ENCODE measurements at places on chromosomes 11 and 22. TPM values are rescaled to one million over a fixed set of nuclear protein-coding genes. Genes with fewer than 3 reads are reported as not detected.

GRCh38 chr11:64165481-64165841 is 452 bp downstream of the MACROD1 start:
- peaks cover 11% of the 10 kb centered on the region for H3K4me1 ChIP-seq
- no peaks in the 10 kb centered on the region for H3K36me3 ChIP-seq
- peak overlapping the region; percentile 60 for H3K4me3 ChIP-seq
- peak overlapping the region; percentile 57 for H3K27ac ChIP-seq
- no peaks in the 10 kb centered on the region for H3K27me3 ChIP-seq

GRCh38 chr22:48175721-48176120 is 1413.3 kb downstream of the TBC1D22A start:
- no peaks in the 10 kb centered on the region for H3K36me3 ChIP-seq
- DNase-seq, result no peak
- no peaks in the 10 kb centered on the region for H3K27me3 ChIP-seq
- no peak overlapping the region for H3K4me3 ChIP-seq
- no peaks in the 10 kb centered on the region for H3K4me1 ChIP-seq

GRCh38 chr11:12842933-12843636 is 166.0 kb upstream of the RASSF10 start:
- H3K4me3 ChIP-seq, result no peak overlapping the region
- H3K36me3 ChIP-seq, result no peaks in the 10 kb centered on the region
- no peaks in the 10 kb centered on the region for H3K4me1 ChIP-seq
- no peak overlapping the region for H3K27ac ChIP-seq
- no peaks in the 10 kb centered on the region for H3K27me3 ChIP-seq

GRCh38 chr22:21832291-21833290 is 34.9 kb downstream of the MAPK1 start:
- H3K4me1 ChIP-seq, result peaks cover 45% of the 10 kb centered on the region
- H3K36me3 ChIP-seq, result no peaks in the 10 kb centered on the region
- DNase-seq, result no peak
- no peak overlapping the region for H3K27ac ChIP-seq

GRCh38 chr11:48129697-48130395 is 86.8 kb upstream of the OR4B1 start:
- H3K4me1 ChIP-seq, result no peaks in the 10 kb centered on the region
- no peaks in the 10 kb centered on the region for H3K27me3 ChIP-seq
- no peak for DNase-seq
- peaks cover 39% of the 10 kb centered on the region for H3K36me3 ChIP-seq
- no peak overlapping the region for H3K4me3 ChIP-seq

- H3K36me3 ChIP-seq, result no peaks in the 10 kb centered on the region
- H3K27me3 ChIP-seq, result no peaks in the 10 kb centered on the region
- DNase-seq, result peak; percentile 92
- peaks cover 48% of the 10 kb centered on the region for H3K4me1 ChIP-seq
- peak overlapping the region; percentile 88 for H3K4me3 ChIP-seq
Observed at GRCh38 chr11:62705880-62706849, 1.1 kb downstream of the BSCL2 start.

DNA sequence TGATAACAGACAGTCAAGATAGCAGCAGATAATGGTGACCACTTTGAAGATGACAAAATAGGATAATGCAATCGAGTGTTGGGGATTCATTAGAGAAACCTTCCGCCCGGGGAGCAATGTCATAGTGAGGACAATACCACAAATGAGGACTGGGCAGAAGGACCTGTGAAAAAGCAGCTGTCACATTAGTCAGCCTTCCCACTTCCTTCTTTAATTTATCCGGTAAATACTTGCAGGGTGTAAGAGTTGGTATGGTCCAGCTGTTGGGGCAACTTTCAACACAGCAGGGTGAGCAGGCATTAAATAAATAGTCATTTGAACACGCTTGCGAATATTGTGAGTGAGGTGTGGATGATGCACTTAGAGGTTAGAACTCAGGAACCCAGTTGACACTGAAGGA is 132.5 kb upstream of the KIRREL3 start:
- no peaks in the 10 kb centered on the region for H3K27me3 ChIP-seq
- DNase-seq, result no peak
- H3K4me1 ChIP-seq, result no peaks in the 10 kb centered on the region
- H3K4me3 ChIP-seq, result no peak overlapping the region
- no peak overlapping the region for H3K27ac ChIP-seq

GRCh38 chr11:6646576-6646917 is 9.1 kb downstream of the DCHS1 start:
- H3K27me3 ChIP-seq, result no peaks in the 10 kb centered on the region
- H3K4me1 ChIP-seq, result peaks cover 62% of the 10 kb centered on the region
- DNase-seq, result no peak

SEZ6L gene
- not detected for total RNA-seq

OR52I1 gene
- not detected for total RNA-seq

ADAMTS15 gene
- total RNA-seq, result not detected

Data from CD8-positive, alpha-beta memory T cell (primary cell).